Stimulated activated CD4-positive, alpha-beta T cell treated with anti-CD3 and anti-CD28 coated beads, Interleukin-2, amount 100 ng/mL, for 4 hours (primary cell): ENCODE measurements at places on chromosomes 4 and X.

- DNase-seq: no peak
These were observed 38.0 kb upstream of the ADGRL3 start for GRCh38 chr4:61162116-61162515.

DNA sequence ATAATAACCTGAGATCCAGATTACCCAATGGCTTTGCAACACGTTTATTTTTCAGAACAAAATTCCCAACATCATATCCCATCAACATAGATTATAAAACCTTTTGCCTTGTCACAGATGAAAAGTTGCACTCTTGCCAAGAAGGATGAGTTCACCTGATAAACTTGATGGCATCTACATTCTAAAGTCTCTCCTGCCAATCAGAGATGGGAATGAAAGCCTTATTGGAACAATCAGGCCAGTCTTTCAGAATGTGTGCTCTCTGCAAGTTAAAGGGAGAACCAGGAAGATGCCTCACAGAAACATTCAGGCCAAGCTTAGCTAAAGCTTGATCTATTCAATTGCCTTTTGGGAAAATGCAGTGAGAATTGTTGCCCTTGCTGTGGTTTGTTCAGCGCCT lies 1.3 kb downstream of the LPAR4 start:
- no peak for DNase-seq

DNA sequence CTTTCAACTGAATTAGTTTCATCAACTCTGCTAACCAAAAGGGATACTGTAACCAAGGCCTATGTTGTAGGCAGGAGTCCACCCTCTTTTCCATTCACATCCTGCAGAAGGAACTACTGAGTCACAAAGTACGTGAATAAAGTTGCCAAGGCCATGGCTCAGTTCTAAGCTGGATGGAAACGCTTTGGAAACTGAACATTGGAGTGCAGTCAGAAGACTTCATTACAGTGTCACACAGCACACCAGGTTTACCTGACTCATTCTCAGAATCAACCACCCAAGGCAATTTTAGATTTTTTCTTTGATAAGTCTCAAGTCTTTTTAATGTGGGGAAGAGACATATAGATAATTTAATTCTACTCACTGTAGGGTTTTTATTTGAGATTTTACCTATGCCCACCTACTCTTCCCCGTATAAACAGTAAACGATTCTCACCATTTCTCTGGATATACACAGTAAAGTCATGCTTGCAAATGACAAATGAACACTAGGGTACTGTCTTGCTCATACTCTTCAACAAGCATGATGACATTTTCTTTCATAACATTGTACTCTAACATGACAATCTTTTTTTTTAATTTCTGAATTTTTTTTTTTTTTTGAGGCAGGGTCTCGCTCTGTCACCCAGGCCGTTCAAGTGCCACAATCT lies 58.9 kb upstream of the RBM47 start:
- no peak for DNase-seq

DNA sequence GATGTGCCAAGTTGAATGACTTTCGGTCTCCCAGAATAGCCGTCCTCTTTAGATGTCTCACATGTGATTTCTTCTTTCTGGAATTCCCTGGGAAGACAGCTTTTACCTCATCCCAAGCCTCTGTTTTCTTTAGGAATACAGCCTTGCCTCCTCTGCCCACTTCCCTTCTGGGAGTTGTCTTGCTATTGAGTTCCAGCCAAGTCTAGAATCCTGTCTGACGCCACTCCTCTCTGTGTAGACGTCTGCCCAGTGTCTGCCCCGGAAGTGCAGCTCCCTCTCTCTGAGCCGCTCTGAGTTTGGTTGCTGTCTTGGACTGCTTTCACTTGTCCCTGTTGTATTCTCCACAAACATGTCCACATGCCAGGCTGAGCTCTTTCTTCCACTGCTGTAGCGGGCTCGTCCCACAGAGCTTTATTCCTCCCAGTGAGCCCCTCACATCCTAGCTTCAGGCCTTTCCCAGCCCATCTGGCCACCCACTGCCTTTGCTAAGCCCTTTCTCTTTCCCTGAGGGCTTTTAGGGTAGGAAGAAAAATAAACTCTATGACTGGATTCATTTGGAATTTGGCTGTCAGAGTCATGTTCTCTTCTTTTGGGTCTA lies 9.0 kb upstream of the IGFBP7 start:
- no peak for DNase-seq

DNA sequence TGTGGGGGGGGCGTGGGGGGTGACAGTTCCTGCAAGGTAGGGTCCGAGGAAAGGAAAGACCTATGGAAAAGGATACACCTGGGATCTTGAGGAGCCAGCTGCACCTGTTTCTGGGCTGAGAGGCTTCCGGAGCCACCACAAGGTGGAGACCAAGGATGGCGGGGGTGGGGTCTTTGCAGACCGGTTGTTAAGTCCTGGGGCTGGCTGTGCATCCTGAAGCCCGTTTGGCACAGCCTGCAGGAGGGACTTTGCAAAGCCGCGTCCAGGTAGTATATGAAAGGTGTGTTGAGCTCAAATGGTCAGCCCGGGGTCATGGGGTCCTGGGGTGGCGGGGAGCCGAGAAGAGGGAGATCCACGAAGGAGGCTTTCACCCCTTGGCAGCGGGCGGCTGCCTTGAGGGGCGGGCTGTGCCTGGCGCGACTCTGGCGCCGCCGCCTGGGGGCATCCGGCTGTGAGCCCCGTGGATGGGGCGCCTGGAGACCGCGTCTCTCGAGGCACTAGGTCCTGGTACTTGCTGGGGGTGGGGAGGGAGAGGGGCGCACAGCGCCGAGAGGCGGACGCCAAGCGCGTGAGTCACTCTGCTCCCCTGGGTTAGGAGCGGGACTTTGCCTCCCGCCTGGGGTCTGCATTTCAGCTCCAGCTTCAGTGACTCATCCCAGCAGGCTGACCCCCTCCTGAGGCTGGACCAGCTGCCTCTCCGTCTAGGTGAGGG lies 58.2 kb upstream of the DYNLT3 start:
- no peak for DNase-seq

- DNase-seq: no peak
These were observed 771.3 kb downstream of the RAB28 start for GRCh38 chr4:12712648-12713339.

GRCh38 chr4:140609548-140610425 lies 41.0 kb upstream of the UCP1 start:
- no peak for DNase-seq

DNA sequence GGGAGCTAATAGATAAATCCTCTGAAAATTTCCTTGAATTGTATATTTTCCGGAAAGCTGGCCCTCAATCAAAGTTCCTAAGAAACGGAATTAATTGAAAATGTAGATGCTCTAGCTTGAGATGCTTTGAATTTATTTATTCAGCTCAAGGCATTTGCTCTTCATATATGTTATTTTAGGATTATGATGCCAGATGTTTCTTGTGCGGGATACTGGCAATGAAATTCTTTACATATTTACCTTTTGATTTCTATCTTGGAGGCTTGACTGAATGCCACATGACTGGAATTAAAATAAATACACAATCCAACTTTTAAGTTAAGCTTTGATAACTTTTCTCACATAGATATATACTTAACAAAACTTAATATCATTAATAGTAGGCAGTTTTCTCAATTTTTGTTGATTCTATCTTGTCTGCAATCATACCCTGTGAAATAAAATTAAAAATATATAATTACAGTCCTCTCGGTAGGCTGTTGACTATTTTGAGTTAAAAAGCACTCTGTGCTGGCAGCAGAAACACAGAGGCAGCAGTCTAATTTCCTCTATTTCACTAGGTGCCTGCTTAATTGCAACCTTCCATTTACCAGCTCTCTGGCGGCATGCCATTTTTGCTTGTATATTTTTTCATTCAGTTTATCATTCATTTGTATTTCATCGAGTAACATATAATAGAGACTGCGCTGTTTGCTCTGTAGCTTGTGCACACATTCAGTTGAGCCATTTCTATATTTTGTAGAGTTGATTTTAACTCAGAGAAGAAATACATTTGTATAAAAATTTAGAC lies 991.5 kb downstream of the ADGRL3 start:
- no peak for DNase-seq
